Vagina (tissue), 2 donors: ENCODE measurements at places on chromosomes 12 and 14.

DNA sequence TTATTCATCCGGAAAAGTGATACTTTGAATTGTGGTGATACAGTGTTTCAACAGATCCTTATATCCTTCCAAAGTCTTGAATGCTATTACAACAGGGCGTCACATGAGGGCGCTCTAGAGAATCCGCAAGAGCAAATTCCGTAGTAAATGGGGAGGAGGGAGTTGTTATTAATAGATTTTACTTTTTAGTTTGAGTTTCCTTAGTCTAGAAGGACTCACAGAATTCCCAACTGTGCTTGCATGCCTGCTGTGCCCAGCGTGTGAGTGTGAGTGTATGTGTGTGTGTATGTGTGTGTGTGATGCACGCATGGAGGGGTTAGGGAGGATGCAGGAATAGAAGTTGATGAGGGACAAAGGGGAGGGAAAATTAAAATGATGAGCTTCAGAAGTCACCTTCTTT, 375.3 kb downstream of the C12orf75 start:
- H3K4me3 ChIP-seq, result no peak overlapping the region
- no peaks in the 10 kb centered on the region for H3K27me3 ChIP-seq
- no peaks in the 10 kb centered on the region for H3K36me3 ChIP-seq
- no peak for DNase-seq

DNA sequence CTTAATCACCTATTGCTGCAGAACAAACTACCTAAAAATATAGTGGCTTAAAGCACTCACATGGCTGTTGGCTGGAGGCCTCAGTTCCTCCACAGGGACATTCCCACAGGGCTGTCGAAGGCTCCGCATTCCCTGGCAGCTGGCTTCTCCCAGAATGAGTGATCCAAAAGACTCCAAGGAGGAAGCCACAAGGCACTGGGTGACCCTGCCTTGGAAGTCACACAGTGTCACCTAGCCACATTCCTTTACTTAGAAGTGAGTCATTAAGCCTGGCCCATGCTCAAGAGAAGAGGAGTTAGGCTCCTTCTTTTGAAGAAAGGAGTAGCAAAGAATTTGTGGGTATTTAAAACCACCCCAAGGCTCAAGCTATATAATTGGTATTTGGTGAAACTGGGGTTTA, 63.9 kb upstream of the MAP1LC3B2 start:
- no peak overlapping the region for H3K4me3 ChIP-seq
- no peaks in the 10 kb centered on the region for H3K4me1 ChIP-seq
- H3K36me3 ChIP-seq, result no peaks in the 10 kb centered on the region
- no peak overlapping the region for H3K27ac ChIP-seq

DNA sequence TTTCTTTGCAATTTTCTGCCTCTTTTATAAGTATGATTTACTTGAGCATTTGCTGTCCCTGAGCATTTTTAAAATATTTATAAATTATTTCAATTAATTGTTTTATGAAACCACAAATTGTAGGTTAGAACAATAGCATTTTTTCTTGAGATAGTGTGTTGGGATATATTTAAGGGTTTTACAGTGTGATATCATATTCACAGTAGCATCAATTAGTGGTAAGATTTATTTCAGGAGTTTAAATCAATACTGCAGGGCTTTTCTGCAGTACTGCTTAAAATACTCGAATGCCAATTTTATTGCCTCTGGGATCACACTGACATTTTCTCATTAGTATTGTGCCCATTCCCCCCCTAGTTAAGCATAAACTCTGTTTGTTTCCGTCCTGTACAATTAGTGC, 82.2 kb downstream of the BHLHE41 start:
- H3K4me3 ChIP-seq, result no peak overlapping the region
- H3K36me3 ChIP-seq, result no peaks in the 10 kb centered on the region
- H3K4me1 ChIP-seq, result peaks cover 32% of the 10 kb centered on the region

- no peaks in the 10 kb centered on the region for H3K4me1 ChIP-seq
- no peaks in the 10 kb centered on the region for H3K27me3 ChIP-seq
- H3K36me3 ChIP-seq, result no peaks in the 10 kb centered on the region
- H3K27ac ChIP-seq, result no peak overlapping the region
Observed at GRCh38 chr14:72836085-72836484, 57.8 kb downstream of the DPF3 start.

DNA sequence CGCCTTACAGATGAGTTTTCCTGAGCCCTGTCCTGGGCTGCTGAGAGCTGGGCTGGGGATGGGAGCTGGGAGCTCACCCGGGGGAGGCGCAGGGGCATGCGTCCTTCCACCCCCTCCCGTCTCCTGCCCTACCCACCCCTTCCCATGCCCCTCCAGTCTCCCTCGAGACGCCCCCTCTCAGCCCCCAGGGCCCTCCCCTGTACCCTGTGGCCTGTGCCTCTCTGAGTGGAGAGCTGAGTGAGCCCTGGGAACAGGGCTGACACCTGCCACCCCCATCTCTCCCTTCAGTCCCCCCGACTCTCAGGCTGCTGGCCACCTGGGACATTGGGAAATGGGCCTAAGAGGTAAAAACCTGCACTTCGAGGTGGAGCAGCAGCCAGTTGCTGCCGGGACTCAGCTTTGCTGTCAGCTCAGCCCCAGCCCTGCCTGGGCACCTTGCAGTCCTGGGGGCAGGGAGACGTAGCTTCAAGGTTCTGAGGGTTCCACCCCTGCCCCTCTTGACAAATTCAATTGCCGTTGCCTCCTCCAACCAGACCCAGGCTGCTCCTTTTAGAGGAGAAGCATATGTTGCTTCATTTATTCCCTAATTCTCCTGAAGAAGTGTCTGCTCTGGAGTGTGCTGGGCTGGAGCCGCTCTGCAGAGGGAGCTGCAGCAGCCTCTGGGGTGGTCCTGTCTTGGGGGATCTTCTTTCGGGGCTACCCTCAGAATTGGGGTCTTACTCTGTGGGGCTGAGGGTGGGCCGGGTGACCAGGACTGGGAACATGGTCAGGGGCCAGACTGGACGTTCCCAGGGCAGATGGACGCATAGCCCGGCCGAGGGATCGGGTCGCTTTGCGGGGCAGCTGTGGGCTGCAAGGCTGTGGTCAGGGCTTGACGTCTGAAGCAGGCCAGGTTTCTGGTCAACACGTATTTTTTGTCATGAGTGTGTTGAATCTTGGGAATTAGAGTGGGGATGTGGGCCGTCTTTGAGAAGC, 141.4 kb downstream of the ADGRD1 start:
- no peaks in the 10 kb centered on the region for H3K36me3 ChIP-seq
- H3K27ac ChIP-seq, result peak overlapping the region; percentile 27
- no peaks in the 10 kb centered on the region for H3K27me3 ChIP-seq
- DNase-seq, result no peak
- H3K4me3 ChIP-seq, result no peak overlapping the region

DNA sequence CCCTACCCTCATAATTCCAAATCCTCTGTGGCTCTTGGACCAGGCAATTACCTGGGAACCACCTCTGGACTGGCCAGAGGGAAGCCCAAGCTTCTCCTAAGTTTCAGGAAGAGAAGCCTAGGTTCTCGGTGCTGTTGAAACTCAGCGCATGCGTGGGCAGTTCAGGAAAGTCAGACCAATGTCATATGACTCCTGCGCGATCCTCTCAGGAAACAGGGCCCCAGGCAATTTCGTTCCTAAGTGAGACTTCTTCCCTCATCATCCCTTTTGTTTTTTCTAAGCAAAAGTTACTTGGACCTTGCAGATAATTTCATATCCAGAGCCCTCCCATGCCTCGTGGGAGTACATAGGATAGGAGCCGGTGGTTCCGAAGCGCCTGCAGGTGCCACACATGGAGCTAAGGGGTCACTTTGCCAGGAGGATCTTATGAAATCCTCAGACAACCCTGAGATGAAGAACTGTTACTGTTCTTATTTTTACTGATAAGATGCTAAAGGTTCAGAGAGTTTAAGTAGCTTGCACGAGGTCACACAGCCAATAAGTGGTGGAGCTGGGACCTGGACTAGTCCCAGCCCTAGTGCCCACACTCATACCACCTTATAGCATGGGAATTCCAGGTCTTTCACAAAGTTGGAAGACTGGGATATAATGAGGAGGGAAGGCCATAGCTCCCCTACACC, 168.2 kb downstream of the ZFP36L1 start:
- no peak overlapping the region for H3K4me3 ChIP-seq
- peaks cover 38% of the 10 kb centered on the region for H3K4me1 ChIP-seq
- no peak overlapping the region for H3K27ac ChIP-seq

DNA sequence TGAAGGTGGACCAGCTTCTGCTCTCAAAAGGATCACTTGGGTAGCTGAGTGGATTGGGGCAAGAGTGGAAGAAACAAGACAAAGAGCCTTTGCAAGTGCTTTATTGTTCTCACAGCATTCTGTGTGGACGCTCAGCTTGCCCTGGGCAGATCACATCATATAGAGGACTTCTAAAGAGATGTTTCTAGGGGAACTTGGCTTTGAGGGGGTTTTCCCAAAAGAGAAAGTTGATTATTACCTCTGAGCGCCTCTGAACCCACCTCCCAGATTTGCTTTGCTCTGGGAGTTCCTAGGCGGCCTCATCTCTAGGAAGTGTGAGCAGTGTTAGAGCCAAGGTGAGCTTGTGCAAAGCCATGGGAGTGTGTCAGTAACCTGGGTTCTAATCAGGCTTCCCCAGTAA, 81.7 kb downstream of the RIN3 start:
- no peaks in the 10 kb centered on the region for H3K36me3 ChIP-seq
- no peaks in the 10 kb centered on the region for H3K27me3 ChIP-seq
- DNase-seq, result no peak
- peaks cover 19% of the 10 kb centered on the region for H3K4me1 ChIP-seq
- no peak overlapping the region for H3K4me3 ChIP-seq

GRCh38 chr14:95034788-95035187, 122.5 kb downstream of the DICER1 start:
- H3K27me3 ChIP-seq, result no peaks in the 10 kb centered on the region
- peaks cover under 1% of the 10 kb centered on the region for H3K4me1 ChIP-seq
- H3K27ac ChIP-seq, result no peak overlapping the region
- H3K36me3 ChIP-seq, result no peaks in the 10 kb centered on the region

DNA sequence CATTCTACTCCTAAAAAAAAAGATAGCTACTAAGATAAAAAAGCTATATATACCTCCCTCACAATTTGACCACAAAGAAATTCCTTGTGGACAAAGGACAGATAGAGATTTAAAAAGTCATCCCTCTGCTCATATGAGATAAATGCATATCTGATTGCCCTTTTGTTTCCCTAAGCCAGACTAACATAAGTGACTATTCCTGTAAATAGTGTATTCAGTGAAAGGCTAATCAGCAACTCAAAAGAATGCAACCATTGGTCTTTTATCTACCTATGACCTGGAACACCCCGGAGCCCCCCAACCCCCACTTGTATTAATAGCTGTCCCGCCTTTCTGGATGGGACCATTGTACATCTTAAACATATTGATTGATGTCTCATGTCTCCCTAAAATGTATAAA, 6.3 kb upstream of the TMPO start:
- no peaks in the 10 kb centered on the region for H3K27me3 ChIP-seq
- DNase-seq, result no peak
- H3K4me1 ChIP-seq, result peaks cover 21% of the 10 kb centered on the region

DNA sequence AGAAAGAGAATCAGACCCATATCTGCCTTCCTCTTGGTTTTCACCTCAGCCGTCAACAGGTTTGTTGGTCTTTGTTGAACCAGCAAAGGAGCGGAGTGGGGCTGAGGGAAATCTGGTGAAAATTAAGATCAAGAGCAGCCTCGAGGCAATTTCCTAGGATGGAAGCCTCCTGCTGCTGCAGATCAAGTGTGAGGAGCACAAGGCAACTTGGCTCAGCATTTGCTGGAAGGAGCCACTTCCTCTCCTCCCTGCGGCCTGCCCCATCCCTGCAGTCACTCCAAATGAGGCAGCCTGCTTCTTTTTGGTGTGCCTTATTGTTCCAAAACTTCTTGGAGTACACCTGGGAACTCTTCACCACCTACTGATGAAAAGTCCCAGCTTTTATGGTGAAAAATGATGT, 4.9 kb downstream of the TC2N start:
- no peak overlapping the region for H3K27ac ChIP-seq
- H3K36me3 ChIP-seq, result no peaks in the 10 kb centered on the region
- DNase-seq, result no peak
- H3K4me3 ChIP-seq, result no peak overlapping the region

DNA sequence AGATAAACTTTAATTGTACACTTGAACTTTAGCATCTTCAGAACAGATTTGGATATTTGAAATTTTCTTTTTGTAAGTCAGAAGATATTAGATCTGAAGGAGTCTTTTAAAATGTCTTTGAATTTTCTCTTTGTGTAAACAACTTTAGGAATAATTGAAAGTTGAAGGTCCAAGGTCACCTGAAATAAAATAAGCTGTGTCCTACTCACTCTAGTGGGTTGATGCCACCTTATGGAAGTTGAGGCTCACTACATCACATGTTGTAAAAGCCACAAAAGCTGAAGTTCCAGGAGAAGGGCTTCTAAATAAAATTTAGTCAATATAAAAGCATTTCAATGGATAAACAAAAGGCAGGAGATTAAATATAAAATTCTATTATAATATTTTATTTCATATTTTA, 122.0 kb upstream of the ATXN7L3B start:
- H3K36me3 ChIP-seq, result no peaks in the 10 kb centered on the region
- no peaks in the 10 kb centered on the region for H3K4me1 ChIP-seq
- DNase-seq, result no peak
- H3K27ac ChIP-seq, result no peak overlapping the region
- no peaks in the 10 kb centered on the region for H3K27me3 ChIP-seq

GRCh38 chr12:15829255-15829654, 40.1 kb upstream of the EPS8 start:
- no peak overlapping the region for H3K27ac ChIP-seq
- DNase-seq, result no peak
- H3K27me3 ChIP-seq, result no peaks in the 10 kb centered on the region
- H3K4me1 ChIP-seq, result no peaks in the 10 kb centered on the region
- no peak overlapping the region for H3K4me3 ChIP-seq

DNA sequence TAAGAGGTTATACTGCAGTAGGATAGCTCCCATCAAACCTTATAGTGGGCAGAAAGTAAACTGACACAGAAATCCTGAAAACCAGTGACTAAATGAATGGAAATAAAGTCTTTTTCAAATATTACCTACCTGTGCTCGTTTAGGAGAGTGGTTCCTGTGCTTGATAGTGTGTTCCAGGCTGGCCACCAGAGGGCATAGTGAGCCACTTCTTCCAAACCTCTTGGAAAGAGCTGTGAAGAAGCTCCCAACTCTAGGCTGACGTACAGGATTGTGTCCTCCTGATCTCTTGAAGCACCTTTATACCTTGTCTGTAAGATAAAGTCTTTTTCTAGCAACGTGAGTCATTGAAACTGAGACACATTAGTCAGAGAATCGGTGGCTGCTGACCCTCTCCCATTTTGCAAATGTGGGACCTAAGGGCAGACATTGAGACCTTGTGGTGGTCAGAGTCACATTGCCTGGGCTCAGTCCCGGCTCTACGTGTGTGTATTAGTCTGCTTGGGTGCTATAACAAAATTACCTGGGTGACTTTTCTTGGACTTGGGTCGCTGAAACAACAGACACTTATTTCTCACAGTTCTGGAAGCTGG, 17.6 kb downstream of the TDP1 start:
- no peak for DNase-seq
- no peak overlapping the region for H3K27ac ChIP-seq
- H3K4me3 ChIP-seq, result no peak overlapping the region

DNA sequence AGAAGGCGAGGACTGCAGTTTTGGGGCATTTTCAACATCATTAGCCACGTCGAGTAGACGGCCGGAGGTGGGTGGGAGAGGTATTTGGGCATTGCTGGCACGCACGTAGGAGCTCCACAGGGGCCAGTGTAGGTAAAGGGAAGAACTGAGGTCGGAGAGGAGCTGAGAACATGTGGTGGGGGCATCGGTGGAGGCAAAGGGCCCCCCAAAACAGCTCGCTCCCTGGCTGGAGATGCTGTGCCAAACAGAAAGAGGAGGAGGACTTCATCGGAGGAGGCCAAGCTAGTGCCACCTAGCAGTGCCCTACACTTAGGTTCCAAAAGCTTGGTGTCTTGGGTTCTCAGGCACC, 52.0 kb upstream of the PPP2R5C start:
- no peak overlapping the region for H3K27ac ChIP-seq
- peaks cover 13% of the 10 kb centered on the region for H3K4me1 ChIP-seq
- no peak for DNase-seq
- H3K36me3 ChIP-seq, result no peaks in the 10 kb centered on the region
